Subcutaneous preadipocyte (primary cell): ENCODE measurements at places on chromosomes 7 and 10. TPM values are rescaled to one million over a fixed set of nuclear protein-coding genes. Genes with fewer than 3 reads are reported as not detected.

Gene MSMB
- total RNA-seq = not detected in 2 replicates

Gene STEAP2
- 17.3 and 23.5 TPM in 2 replicates for total RNA-seq

Gene TUBB8
- total RNA-seq = not detected in 2 replicates

Gene CARD11
- 0.20 TPM in 1 of 2 replicates, not detected in the other for total RNA-seq

Gene WNT16
- total RNA-seq = under 0.01 and 0.59 TPM in 2 replicates

Gene ATOH7
- total RNA-seq = under 0.01 TPM in 1 of 2 replicates, not detected in the other

Gene CRTAC1
- not detected in 2 replicates for total RNA-seq

Gene DYNC1I1
- total RNA-seq = 0.73 and 1.6 TPM in 2 replicates

Gene MACROH2A2
- total RNA-seq = 4.3 and 6.2 TPM in 2 replicates

Gene OR6B1
- not detected in 2 replicates for total RNA-seq

Gene FEZF1
- not detected in 2 replicates for total RNA-seq

Gene SND1
- 204 and 267 TPM in 2 replicates for total RNA-seq

Gene COL13A1
- 1.1 and 4.3 TPM in 2 replicates for total RNA-seq

Gene NUTM2E
- total RNA-seq = under 0.01 TPM in 1 of 2 replicates, not detected in the other
